Umbilical cord (tissue), 2 donors: ENCODE measurements at places on chromosomes 2 and 18. TPM values are rescaled to one million over a fixed set of nuclear protein-coding genes. Genes with fewer than 3 reads are reported as not detected.
A peak's percentile ranks its signal among the peaks of the same experiment; 100 is the strongest.

GRCh38 chr2:200272320-200272719 is 34.2 kb upstream of the SPATS2L start:
- no peak for DNase-seq

GRCh38 chr2:201630577-201630976 is 12.7 kb downstream of the TMEM237 start:
- no peak for DNase-seq

- DNase-seq, result no peak
Measured at GRCh38 chr2:134912361-134912760, 6.3 kb upstream of the CCNT2 start.

DNA sequence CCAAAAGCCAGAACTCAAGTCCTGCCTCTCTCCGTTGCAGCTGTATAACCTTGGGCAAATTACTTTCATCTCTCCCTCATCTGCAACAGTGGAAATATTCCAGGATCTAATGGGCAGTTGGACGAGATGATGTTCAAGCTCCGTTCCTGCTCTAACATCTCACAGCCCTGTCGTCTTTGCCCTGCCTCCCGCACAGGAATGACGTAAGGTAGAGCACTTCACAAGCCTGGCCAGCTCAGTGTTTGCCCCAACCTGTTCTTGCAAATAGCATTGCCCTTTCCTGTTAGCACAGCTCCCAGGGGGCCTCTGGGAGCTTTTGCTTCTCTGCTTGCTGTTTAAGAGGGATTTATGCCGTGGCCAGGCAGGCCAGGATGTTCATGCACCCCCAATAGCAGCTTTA is 107.9 kb downstream of the KLHL29 start:
- DNase-seq, result peak; percentile 65

DNA sequence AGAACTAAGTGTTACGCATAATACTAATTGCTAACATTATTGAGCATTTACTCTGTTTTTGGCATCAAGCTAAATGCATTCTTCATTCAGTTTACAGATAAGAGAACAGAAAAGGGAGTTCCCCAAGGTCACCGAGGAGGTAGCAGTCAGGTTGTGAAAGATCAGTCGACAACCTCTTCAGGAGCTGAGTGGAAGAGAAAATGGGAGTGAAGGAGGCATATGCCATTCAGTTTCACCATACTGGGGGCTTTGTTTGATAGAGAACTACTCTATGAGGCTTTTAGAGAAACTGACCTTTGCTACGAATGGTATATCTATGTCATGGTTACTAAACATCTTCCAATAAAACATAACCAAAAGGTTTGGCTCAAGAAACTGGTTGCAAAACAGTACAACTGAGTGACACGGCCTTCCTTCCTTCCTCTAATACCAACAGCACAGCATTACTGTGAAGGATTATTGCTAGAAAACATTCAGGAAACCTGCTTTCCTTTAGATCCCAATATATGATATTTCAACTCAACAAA is 112.1 kb downstream of the RBMS1 start:
- DNase-seq, result no peak

The RAPGEF4 gene
- 19.0 TPM for total RNA-seq

The TRIB2 gene
- 18.1 TPM for total RNA-seq
